ENCODE measurements at places on chromosomes 1 and 21.

GRCh38 chr1:91261655-91262054, 143.0 kb downstream of the HFM1 start:
- DNase-seq, result no peak

DNA sequence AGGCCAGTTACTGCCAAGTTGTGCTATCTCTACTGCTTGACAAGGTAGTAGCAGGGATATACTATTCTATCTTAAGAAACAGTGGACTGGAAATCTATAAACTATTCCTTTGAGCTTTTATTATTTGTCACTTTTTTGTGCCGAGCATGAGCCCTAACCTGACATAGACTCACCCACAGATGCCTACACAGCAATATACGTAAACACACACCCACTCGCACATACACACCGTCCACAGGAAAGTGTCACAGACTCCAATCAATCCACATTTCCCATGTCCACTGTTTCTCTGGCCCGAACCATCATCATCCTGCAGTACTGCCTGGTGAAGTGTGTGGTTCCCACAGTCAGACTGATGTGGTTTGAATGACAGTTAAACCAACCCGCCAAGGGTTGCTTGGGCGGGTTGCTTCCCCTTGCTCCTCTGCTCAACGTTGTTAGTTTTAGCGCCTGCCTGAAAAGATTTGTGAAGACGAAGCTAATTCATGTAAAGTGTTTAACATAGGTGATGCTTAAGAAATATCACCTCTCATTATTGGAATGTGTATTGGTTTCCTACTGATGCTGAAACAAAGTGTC, 47.2 kb downstream of the ADAMTS1 start:
- DNase-seq, result no peak

DNA sequence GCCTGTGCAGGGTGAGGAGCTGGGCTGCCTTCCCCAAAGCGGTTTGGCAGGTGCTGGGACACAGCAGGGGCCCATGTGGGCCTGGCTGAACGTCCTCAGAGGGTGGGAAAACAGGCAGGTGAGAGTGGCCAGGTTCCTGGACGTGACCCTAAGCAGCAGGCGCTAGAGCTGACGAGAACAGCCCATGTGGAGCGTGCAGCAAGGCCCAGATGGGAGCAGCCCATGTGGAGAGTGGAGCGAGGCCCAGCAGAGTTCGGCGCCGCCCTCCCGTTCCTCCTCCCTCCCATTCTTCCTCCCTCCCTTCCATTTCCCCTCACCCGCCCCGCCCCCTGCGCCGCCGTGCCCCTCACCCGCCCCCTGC, 314.4 kb upstream of the VAMP3 start:
- no peak for DNase-seq

GRCh38 chr1:200207711-200208126, 180.2 kb downstream of the NR5A2 start:
- DNase-seq, result no peak

GRCh38 chr1:198234520-198235251, 77.9 kb downstream of the NEK7 start:
- DNase-seq, result peak; percentile 31

DNA sequence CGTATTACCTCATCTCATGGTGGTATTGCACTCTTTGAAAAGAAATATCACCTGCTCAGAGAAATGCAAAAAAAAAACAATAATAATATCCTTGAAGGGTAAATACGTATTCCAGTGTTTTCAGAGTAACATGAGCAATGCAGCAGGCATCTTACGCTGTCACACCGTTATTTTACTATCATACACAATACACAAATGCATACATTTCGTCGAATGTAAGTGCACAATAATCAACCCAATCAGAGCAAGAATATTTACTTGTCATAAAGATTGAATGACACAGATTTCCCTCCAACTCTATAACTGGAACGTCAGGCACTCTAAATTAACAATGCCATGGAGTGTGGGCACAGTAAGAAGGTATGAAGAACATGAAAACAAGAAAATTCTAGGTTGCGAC, 1050.1 kb downstream of the PLA2G4A start:
- DNase-seq, result no peak

GRCh38 chr1:168613038-168613451, 36.6 kb downstream of the XCL1 start:
- no peak for DNase-seq

DNA sequence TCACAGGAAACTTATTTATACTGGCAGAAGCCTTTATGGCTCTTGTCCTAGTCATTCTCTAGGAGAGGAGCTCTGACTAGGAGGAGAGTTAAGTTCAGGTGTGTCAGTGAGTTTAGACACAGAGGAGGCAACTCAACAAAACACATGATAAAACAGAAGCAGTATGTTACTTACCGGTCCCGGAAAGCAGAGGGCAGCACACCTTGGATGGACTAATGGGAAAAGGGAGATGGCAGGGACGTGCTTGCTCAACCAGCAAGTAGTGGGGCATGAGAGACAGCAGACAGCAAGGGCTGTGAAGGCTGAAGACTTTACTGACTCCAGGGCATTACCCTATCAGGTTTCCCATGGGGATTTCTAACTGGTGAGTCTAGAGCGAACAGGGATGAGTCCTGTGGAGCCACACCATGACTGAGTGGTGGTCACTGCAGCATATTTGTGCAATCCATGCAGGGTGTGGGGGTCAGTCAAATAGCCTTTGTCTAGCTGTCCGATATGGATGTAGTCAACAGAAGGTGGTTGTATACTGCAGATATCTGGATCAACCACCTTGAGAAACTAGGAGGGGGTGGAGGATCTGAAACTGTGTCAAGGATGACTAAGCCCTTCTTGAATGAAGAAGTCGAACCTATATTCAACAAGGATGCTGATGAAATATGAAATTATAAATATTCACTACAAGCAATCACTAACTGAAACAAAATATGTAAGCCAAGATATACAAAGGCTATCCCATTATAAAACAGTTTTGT, 596.3 kb upstream of the CHRM3 start:
- no peak for DNase-seq

GRCh38 chr1:242673652-242674051, 149.2 kb upstream of the PLD5 start:
- no peak for DNase-seq

DNA sequence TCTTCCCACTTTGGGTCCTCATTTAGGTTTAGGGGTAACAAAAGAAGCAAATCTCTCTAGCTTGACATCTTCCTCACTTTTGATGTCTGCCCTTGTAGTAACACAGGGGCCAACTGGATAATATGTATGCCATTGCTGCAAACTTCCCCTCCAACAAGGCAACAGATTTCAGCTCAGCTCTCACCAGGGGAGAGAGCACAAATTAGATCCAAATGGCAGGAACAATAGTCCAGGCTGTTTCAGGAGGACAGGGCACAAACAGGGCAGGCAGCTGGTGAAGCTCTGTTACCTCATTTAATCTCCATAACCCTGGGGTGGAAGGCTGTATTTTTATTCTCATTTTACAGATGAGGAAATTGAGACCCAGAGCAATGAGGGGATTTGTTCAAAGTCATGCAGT, 4.3 kb upstream of the PIK3R3 start:
- DNase-seq, result no peak

DNA sequence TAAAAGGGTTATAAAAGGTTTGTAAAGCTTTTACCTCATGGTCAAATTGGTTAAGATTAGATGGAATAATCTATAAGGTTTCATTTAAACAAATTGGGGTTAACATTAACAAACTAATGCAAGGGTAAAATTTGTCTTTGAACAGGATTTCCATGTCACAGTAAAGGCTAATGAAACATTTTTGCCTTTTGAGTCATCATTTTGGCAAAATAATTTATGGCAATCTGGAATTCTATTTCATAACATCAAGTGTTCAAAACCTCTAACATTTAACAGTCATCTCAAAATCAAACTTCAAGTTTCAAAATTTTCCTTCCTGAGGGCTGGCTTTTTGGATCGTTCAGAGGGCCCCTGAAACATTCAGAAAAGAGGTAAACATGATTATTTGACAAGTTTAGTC, 6.6 kb upstream of the CD46 start:
- DNase-seq, result no peak

- no peak for DNase-seq
These were observed 17.4 kb downstream of the SDE2 start for GRCh38 chr1:225981714-225982113.

DNA sequence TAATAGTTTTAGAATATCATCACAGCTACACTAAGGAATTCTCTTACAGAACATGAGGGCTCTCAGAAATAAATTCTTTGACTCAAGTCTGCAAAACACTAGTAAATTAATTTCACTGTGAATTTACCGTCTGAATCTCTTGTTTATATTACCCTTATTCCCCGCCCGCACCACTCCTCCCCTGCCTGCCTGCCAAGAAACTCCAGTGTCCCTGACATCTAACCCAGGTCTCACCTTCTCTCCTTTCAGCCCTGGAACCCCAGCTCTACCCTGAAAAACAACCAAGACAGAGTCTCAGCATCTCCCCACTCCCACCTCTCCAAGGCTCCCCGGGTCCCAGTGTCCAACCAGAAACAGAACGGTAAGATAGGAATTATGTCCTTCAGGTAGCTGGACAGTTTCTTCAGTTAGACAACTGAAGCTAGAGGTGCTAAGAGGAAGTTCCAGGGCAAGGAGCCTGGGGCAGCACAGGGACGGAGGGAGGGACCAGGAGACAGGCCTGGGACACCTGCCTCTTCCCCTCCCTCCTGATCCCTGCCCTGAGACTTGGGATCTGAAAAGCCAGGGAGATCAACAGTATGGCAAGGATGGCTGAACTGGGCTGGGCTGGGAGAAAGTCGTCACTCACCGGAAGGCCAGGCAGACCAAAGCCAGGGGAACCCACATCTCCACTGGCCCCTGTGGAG, 15.4 kb downstream of the COL16A1 start:
- no peak for DNase-seq

GRCh38 chr1:201408176-201408833, 9.2 kb upstream of the LAD1 start:
- peak; percentile 95 for DNase-seq

DNA sequence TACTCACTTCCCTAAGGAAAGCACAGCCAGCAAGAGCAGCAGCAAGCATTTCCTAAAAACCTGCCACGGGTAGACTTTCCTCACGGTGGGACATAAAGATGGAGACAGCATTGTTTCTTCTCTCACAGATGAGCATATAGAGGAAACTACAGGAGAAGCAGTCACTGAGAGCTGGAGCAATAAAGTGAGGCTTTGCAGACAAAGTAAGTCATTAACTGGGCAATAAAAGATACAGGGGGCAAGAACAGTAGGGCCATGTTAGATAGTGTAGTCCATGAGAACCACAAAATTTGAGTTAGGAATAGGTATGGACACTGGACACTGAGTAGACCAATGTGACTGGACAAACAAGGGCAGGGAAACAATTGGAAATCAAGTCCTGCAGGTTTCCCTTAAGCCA, 240.1 kb upstream of the NFIA start:
- no peak for DNase-seq

DNA sequence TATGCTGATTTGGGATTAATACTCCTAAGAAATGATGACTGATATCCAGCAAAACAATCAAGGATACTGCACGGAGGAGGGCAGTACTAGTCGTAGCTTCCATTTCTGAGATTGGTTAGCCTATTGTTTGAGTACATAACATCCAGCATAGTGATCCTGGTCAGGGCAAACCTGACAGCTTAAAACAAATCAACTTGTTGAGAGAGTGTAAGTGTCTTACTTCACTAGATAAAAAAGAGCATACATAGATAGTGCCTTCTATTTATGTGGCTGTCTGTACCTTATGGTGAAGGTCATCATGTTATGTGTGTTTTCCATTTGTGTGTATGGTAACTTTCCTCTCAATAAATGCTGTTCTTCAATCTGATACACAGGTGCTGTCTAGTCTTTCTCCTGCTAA, 228.4 kb downstream of the PTGER3 start:
- DNase-seq, result no peak

GRCh38 chr21:17987382-17988101, 168.4 kb upstream of the C21orf91 start:
- no peak for DNase-seq

- DNase-seq, result no peak
These were observed 86.7 kb downstream of the MAN1A2 start for GRCh38 chr1:117453958-117454357.

DNA sequence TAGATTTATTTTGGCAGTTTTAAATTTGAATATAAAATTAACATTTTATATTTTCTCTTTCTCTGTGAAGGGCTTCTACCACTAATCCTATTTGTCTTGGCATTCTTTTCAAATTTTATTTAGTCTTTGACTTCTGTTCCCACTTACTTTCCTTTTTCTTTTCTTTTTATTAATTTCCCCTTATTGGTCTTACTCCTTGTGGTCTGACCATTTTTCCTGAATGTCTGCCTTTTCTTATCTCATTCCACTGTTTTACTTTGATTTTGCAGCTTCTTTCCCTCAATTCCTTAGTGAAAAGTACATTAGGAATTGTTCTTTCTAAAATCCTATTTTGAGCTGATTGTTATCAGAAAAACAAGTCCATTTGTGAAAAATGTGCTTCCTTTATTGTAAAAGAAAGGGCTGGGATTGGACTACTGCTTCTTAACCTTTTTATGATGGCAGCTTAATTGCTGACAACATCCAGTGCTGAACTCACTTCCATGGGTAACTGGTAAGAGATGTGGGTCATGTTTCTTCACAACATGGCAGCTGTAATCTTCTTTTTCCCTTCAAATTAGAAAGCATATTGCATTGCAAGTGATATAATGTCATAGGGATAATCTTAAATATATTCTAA, 284.6 kb downstream of the DNM3 start:
- DNase-seq, result no peak

DNA sequence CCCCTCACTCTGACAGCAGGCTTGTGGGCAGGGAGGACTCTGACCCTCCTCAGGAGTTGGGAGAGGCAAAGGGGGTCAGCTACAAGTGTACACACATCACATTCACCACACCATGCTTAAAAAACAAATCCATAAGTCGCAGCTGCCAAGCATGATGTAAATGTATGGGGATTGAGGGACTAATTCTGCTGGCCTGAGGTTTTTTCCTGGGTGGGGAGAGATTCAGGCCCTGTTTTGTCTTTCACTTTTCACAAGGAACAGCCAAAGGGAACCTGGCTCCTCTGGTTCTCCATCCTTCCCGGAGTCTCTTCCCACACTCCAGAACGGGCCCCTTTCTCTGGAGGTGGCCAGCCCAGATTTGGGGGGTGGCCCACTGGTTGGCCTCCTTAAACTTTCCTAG, 1.3 kb upstream of the MTARC2 start:
- no peak for DNase-seq

- DNase-seq, result peak; percentile 58
These were observed at the start of gene BMP8A for GRCh38 chr1:39491146-39491921. BMP8A (plus strand) TSS chr1:39491636; CDS start chr1:39491992, 356 bp downstream.

GRCh38 chr21:42614396-42614795, 39.0 kb upstream of the PDE9A start:
- DNase-seq, result no peak

Measured in inflammatory macrophage treated with lipopolysaccharide for 1 hour (primary cell).